ENCODE measurements at places on chromosomes 13 and 19.

GRCh38 chr13:68234274-68234673 is 1004.1 kb upstream of the PCDH9 start:
- no peak for DNase-seq

GRCh38 chr13:97141564-97142005 is 80.5 kb upstream of the MBNL2 start:
- DNase-seq = peak; percentile 25

DNA sequence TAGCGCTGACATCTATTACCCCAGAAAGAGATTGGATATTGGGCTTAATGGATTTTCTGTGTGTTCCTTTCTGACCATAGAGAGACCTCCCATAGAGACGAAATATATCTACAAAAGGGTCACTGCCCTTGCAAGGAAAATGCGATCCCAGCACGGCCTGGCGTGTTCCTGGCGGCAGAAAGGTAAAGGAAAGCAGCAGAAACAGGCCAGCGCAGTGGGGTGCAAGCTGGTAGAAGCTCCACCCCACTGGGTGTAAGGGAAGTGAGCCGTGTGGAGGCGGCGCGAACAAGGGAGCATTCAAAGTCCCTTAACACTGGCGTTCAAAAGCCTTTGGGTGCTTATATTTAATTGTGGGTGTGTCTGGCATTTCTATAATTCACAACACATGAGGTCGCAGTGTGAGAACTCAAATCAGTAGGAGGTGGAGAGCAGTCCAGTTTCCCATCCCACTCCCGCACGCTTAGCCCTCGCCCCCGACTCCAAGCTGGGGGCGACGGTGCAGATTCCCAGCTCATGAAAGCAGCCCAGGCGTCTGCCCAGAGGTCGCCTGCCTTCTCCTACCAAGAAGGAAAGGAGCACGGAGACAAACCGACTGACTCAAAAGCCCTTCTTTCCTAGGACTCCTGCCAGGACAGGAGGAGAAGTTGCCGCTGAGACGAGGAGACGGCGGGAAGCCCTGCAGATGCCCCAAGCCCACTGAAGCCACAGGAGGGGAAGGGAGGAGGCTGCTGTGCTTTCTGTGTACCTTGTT is 478.4 kb downstream of the FOXO1 start:
- peak; percentile 45 for DNase-seq

- no peak for DNase-seq
These were observed 17.0 kb upstream of the RUBCNL start for GRCh38 chr13:46403851-46404732.

DNA sequence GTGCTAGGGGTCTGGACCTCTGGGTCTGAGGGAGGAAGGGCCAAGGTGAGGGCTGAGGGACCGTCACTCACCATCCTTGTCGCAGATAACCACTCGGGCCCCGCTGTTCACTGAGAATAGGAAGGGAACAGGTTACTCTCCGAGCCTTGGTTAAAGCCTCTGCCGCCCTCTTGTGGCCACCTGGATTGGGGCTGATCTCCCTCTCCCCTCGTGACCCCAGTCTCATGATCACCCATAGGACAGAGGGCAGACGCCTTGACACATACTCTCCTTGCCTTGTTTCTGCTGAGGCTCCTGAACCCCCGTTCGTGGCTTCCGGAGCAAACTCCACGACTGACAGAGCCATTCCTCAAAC is 580 bp downstream of the HSD17B14 start:
- DNase-seq = peak; percentile 96

DNA sequence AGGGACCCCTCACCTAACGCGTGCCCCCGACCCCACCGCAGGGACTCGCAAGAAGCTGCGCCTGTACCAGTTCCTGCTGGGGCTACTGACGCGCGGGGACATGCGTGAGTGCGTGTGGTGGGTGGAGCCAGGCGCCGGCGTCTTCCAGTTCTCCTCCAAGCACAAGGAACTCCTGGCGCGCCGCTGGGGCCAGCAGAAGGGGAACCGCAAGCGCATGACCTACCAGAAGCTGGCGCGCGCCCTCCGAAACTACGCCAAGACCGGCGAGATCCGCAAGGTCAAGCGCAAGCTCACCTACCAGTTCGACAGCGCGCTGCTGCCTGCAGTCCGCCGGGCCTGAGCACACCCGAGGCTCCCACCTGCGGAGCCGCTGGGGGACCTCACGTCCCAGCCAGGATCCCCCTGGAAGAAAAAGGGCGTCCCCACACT is 4.7 kb upstream of the MYBPC2 start:
- peak; percentile 42 for DNase-seq

DNA sequence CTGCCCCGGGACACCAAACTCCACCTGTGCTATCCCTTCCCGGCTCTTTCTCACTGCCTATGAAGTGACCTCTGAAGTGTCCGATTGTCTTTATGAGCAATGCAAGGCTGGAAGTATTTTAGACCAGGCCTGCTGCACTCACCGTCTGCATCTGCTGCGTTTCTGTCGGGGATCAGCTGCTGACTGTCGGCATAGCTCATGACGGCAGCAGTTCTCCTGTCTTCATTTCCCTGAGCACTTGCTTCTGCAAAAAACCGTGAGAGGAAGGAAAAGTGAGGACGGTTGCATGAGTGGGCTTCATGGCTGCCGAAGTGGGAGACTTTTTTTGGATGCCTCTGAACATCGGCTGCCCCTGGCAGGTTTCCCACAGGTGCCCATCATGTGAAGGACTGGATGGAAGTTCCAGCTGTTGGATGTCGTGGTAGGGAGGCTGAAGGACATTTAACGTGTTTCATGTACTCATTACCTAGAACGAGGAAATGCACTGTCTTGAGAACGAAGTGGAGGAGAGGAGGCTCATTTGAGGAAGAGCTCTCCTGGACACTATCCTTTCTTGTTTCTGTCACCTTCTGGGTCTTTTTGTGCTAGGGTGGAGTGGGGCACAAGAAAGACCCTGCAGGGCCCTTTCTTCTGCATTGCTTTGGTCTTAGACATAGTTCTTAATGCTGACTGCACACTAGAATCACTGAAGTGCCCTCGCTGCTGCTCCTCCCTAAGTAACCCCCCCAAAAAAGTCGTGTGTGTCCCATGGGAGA is 94.7 kb downstream of the RNASEH2B start:
- no peak for DNase-seq

DNA sequence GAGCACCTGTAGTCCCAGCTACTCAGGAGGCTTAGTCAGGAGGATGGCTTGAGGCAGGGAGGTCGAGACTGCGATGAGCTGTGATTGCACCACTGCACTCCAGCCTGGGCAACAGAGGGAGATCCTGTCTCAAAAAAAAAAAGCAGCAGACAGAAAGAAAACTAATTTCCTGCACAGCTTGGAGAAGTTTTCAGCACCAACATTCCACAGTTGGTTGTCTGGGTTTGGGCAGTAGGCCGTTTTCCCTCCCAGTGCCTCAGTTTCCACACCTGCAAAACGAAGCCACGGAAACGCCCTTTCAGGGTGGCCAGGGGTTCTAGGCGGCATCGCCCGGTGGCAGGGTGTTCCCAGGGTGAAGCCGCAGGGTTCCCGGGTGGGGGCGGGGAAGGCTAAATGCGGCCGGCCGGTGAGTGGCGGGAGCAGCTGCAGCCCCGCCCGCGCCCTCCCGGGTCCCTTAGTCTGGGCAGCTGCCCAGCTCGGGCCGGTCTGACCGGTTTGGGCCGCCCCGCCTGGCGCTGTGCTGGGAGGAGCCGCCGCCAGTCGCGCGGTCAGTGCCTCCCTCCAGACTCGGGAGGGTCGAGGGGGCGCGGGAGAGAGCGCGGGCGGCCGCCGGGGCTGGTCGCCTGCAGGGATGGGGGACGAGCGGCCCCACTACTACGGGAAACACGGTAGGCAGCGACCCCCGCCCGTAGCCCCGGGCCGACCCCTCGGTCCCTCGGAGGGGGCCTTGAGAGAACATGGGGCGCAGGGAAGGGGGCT is at the start of gene SLC44A2:
Gene SLC44A2, plus strand, starts transcription at position 551 of the 759 bp plus-strand sequence. Its CDS starts 81 bp downstream, at position 632.
- DNase-seq = no peak

DNA sequence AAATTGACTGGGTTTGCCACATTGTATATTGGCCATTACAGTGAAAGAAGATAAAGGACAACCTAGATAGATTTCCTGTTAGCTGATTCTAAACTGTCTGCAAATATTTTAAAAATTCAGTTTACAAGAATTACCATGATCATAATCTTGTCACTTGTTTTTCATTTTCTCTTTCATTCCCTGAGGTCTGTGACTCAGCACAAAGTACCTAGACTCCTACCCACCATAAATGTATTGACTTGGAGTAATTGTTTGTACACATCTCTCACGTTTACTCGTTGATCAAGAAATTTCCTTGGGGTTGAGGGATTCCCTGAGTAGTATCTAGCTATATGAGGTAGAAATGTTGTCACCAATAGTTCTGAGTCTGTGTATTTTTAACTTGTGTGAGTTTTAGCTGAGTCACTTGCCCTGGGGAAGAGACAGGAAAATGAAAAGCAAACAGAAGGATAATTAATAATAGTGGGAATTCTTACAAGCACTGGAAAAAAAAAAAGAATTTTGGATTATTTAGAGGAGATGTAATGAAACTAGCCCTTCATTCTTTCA is 299.2 kb upstream of the DACH1 start:
- DNase-seq = no peak

GRCh38 chr13:19561585-19561984 is 253 bp upstream of the TPTE2 start:
- DNase-seq = no peak

DNA sequence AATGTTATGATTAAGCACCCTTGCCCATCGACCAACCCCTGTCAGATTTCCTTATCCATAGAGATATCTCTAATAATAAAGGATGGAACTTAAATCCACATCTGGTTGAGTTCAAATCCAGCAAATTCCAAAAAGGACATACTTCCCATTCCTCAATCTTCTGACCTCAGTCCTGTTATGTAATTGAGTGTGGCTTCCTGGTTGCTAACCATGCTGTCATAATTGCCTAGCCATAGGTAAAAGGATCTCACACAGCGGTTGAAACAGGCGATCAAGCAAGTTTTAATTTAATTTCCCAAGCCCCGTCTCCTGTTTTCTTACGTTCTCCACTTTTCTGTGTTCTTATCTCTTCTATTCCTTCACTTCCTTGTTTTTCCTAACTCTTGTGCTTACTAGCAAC is 550.3 kb downstream of the GPC6 start:
- no peak for DNase-seq

GRCh38 chr19:49786376-49786820 is 19.6 kb downstream of the AP2A1 start:
- no peak for DNase-seq

GRCh38 chr13:97387485-97387839 is 46.5 kb upstream of the RAP2A start:
- DNase-seq = no peak

- no peak for DNase-seq
These were observed 1123.3 kb downstream of the EFNB2 start for GRCh38 chr13:105412171-105412570.

DNA sequence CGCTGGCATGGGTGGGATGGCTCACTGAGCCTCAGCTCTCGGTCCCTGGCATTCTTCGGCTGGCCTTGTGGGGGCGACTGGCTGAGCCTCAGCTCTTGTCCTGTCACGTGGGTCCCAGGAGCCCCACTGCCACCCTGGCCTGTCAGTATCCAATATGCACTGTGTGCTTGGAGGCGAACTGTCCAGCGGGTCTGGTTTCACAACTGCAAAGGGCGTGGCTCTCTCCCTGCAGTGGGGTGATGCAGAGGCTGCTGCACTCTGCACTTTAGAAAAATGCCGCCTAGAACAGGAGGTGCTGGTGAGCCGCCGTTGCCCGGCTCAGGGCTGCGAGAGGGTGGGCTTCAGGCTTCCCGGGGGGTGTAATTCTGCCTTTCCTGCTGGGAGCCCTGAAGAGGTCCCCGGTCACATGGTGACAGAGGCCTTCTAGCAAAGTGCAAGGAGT is 17.0 kb upstream of the TMEM255B start:
- peak; percentile 21 for DNase-seq

- DNase-seq = peak; percentile 30
These were observed 452 bp downstream of the PIAS4 start for GRCh38 chr19:4007836-4008539.

DNA sequence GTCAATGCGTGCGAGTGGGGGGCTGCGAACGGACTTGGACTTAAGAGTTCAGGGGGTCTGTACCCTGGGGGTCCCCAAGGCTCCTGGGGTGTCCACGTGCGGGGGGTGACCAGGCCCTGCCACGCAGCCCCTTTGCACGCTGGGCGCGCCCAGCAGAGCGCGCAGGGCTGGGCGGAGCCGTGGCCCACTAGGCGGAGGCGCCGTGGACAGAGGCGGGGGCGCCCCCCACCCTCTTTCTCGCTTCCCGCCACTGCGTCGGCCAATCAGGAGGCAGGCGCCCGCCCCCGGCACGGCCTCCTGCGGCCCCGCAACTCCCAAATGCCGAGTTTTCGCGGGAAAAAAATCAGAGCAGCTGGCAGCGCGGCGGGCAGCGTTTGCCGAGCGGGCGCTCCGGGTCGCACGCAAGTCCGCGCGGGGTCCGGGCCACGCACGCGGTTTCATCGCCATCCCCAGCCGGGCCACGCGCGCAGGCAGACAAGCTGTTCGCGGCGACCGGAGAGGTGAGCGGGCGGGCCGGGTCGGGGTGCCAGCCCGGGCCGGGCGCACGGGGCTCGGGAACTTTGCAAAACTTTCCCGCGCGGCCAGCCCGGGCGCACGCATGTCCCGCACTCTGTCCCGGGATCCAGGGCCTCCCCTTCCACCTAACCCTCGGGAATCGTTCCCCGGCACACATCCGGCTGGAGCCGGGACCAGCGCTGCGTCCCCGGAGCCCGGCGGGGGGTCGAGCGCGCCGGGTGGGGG is at the start of gene UHRF1:
Gene UHRF1, plus strand, starts transcription at position 346 of the 741 bp plus-strand sequence. CDS start 1,385 bp downstream, outside the sequence.
- peak; percentile 70 for DNase-seq

DNA sequence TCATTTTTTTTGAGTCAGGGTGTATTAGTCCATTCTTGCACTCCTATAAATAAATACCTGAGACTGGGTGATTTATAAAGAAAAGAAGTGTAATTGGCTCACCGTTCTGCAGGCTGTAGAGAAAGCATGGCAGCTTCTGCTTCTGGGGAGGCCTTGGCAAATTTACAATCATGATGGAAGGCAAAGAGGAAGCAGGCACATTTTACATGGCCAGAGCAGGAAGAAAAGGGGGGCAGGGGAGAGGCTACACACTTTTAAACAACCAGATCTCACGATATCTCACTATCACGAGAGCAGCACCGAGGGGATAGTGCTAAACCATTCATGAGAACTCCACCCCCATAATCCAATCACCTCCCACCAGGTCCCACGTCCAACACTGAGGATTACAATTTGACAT is 44.5 kb upstream of the MIR17HG start:
- DNase-seq = no peak

DNA sequence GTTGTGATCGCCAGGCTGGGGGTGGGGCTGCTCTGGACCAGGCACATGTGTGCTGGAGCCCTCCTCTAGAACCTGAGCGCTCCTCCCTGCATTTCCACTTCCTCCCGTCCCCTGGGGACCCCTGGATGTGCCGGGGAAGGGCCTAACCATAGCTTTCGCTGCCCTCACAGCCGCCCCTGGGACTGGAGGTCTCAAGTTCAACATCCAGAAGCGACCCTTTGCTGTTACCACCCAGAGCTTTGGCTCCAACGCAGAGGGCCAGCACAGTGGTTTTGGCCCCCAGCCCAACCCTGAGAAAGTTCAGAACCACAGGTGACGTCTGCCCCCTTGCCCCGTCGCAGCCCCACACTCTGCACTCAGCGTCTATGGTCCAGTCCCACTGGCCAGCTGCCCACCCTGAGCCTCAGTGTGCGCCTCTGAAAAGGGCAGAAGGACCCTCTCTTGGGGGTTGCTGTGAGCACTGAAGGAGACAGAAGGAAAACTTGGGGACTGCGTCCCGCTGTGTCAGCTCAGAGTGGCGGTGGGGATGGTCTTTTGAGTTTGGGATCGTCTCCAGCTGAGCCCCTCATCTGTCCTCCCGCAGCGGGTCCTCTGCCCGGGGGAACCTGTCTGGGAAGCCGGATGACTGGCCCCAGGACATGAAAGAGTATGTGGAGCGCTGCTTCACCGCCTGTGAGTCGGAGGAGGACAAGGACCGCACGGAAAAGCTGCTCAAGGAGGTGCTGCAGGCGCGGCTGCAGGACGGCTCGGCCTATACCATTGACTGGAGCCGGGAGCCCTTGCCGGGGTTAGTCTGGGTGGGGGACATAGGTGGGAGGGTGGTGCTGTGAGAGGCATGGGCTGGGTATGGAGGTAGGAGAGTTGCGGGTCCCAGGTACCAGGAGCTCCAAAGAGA is 6.0 kb downstream of the LENG8 start:
- DNase-seq = no peak
